ENCODE measurements at places on chromosomes 12 and 14. TPM values are rescaled to one million over a fixed set of nuclear protein-coding genes. Genes with fewer than 3 reads are reported as not detected.

The TEX52 gene
- total RNA-seq: not detected

The PAN2 gene
- total RNA-seq: 17.5 TPM

The STYK1 gene
- total RNA-seq: 2.1 TPM

The SRP54 gene
- total RNA-seq: 66.1 TPM

The FAM181A gene
- total RNA-seq: 0.80 TPM

The PLD4 gene
- total RNA-seq: not detected

The IFT81 gene
- total RNA-seq: 8.5 TPM

Data from hair follicular keratinocyte (primary cell).